ENCODE measurements at places on chromosomes 6 and 20.

- DNase-seq = no peak
Observed at GRCh38 chr6:69090132-69090531, 455.1 kb downstream of the ADGRB3 start.

- DNase-seq = no peak
Observed at GRCh38 chr6:137866200-137866913, 702 bp upstream of the TNFAIP3 start.

GRCh38 chr6:46216879-46217278 lies 46.1 kb upstream of the ENPP5 start:
- no peak for DNase-seq

DNA sequence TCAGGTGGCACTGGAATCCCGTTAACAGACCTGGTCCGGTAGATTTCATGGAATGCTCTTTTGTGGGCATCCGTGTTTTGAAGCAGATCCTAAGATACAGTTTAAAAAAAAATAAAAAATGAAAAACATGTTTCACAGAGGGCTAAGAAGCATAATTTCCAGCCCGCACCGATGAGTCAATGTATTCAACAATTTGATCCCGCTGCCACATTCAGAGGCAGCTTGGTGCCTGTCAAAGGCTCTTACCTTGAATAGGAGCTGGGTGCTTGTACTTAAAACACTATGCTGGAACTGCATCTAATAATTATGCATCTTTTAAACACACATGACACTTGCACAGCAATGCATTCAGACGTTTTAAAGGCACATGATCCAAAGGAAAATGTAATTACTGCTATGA lies 164.8 kb downstream of the SYNE1 start:
- no peak for DNase-seq

All from activated gamma-delta T cell treated with anti-CD3 and anti-CD28 coated beads, Interleukin-2, amount 50 U/mL, for 16 hours (primary cell).